ENCODE measurements at places on chromosomes 6 and 20.

GRCh38 chr6:5871296-5871695 is 135.4 kb downstream of the NRN1 start:
- H3K27me3 ChIP-seq, result no peaks in the 10 kb centered on the region
- DNase-seq, result no peak
- no peaks in the 10 kb centered on the region for H3K36me3 ChIP-seq
- no peaks in the 10 kb centered on the region for H3K4me1 ChIP-seq
- H3K4me3 ChIP-seq, result no peak overlapping the region

DNA sequence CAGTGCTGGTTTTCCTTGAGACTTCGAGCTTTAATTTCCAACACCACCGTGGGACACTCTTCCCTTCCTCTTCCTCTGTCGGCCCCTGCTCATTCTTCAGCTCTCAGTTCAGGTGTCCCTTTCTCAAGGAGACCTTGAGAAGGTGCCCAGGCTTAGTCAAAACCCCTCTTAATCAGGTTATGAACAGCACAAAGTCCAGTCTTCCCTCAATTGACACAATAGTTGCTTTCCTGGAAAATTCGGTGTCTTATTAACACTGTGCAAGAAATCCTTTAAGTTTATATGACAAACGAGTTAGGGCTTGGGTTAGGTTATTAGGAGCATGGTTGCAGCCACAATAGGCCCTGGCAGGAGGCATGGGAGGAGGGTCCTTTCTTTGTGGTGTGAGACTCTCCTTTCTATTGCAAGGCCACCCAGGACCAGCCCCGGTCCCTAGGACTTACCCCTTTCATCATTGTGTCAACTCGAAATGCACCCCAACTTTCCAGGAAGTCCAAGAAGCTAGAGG is 1.5 kb upstream of the NSFL1C start:
- H3K4me3 ChIP-seq, result no peak overlapping the region
- H3K27ac ChIP-seq, result no peak overlapping the region
- H3K4me1 ChIP-seq, result peaks cover 45% of the 10 kb centered on the region
- peaks cover 2% of the 10 kb centered on the region for H3K36me3 ChIP-seq

DNA sequence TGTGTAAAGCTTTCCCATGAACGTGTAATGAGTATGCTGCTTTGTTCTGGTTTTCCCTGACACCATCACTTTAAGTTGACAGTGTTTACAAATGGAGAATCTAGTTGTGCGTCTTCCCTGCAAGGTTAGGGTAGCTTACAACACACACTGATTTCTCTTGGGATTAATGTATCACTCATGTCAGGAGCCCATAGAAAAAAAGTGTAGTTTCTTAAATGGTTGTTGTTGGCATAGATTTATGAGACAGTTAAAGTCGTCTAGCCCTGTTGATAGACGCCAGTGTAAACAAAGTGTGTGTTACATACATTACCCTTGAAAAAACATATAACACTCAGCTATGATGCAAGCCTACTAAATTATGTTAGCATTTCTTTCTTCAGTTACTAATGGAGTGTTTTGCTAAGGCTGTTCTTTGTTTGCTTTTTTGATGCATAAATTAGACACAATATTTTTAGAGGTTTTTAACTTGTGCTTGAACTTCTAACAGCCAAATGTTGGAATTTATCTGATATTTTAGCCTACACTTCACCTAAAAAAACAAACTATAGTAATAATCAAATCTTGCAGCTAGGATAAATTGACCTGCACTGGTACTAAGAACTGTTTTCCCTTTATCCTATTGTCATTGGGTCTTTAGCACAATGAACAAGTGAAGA is 88.6 kb downstream of the RNF217 start:
- no peak for DNase-seq
- no peak overlapping the region for H3K27ac ChIP-seq
- H3K4me1 ChIP-seq, result peaks cover 17% of the 10 kb centered on the region
- no peaks in the 10 kb centered on the region for H3K27me3 ChIP-seq
- no peaks in the 10 kb centered on the region for H3K36me3 ChIP-seq

GRCh38 chr6:45965792-45966191 is 49.9 kb downstream of the CLIC5 start:
- H3K36me3 ChIP-seq, result no peaks in the 10 kb centered on the region
- H3K27me3 ChIP-seq, result no peaks in the 10 kb centered on the region
- H3K4me1 ChIP-seq, result peaks cover 5% of the 10 kb centered on the region
- H3K27ac ChIP-seq, result no peak overlapping the region

DNA sequence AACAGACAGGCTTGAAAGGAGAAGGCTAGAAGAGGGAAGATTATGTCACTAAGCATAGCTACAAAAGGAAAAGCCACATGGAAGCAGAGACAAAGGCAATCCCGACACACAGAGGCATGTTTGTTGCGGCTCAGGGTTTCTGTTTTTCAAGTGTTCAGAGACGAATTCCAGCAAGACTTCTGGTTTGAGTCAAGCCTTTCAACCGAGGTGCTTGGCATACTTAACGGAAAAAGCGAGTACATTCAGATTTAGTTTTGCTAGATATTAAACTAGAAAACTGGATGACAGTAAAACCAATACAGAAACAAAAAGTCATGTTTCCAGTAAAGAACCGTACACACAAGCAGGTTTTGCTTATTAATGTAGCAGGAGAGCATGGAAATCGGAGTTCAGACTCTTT is 27.2 kb downstream of the MCUR1 start:
- no peaks in the 10 kb centered on the region for H3K4me1 ChIP-seq
- no peaks in the 10 kb centered on the region for H3K36me3 ChIP-seq
- no peak for DNase-seq
- H3K27ac ChIP-seq, result no peak overlapping the region
- H3K4me3 ChIP-seq, result no peak overlapping the region

DNA sequence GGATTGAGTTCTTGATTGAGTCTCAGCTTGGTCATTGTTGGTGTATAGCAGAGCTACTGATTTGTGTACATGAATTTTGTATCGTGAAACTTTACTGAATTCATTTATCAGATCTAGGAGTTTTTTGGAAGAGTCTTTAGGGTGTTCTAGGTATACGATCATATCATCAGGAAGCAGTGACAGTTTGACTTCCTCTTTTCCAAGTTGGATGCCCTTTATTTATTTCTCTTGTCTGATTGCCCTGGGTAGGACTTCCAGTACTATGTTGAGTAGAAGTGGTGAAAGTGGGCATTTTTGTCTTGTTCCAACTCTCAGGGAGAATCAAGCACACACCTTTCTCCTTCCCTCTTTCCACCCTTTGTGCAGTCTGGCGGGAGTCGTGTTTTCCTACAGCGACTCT is 26.4 kb downstream of the RPP40 start:
- H3K4me3 ChIP-seq, result no peak overlapping the region
- H3K27me3 ChIP-seq, result no peaks in the 10 kb centered on the region
- no peak for DNase-seq

DNA sequence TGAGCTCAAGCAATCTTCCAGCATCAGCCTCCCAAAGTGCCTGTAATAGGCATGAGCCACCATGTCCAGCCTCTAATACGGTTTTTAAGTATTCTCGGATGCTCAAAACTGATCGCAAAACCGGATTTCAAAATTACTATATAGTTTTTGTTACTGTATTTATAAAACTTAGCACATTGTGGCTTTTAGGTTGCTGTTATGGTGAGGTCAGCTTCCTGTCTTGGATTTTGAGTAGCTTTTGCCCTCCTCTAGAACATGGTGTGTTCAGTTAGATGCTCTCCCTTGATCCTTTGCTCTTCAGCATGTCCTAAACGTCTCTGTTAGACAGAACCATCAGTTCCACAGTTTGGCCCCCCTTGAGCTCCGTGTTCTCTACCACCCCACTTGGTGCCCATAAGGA is 96.2 kb downstream of the RPP40 start:
- H3K36me3 ChIP-seq, result peaks cover 8% of the 10 kb centered on the region
- no peaks in the 10 kb centered on the region for H3K27me3 ChIP-seq
- no peak for DNase-seq
- H3K4me1 ChIP-seq, result no peaks in the 10 kb centered on the region
- no peak overlapping the region for H3K27ac ChIP-seq

GRCh38 chr6:111481836-111482187 is 1.2 kb downstream of the REV3L start:
- H3K27me3 ChIP-seq, result no peaks in the 10 kb centered on the region
- no peaks in the 10 kb centered on the region for H3K36me3 ChIP-seq
- DNase-seq, result no peak
- peaks cover 26% of the 10 kb centered on the region for H3K4me1 ChIP-seq
- peak overlapping the region; percentile 99 for H3K4me3 ChIP-seq
- peak overlapping the region; percentile 97 for H3K27ac ChIP-seq

DNA sequence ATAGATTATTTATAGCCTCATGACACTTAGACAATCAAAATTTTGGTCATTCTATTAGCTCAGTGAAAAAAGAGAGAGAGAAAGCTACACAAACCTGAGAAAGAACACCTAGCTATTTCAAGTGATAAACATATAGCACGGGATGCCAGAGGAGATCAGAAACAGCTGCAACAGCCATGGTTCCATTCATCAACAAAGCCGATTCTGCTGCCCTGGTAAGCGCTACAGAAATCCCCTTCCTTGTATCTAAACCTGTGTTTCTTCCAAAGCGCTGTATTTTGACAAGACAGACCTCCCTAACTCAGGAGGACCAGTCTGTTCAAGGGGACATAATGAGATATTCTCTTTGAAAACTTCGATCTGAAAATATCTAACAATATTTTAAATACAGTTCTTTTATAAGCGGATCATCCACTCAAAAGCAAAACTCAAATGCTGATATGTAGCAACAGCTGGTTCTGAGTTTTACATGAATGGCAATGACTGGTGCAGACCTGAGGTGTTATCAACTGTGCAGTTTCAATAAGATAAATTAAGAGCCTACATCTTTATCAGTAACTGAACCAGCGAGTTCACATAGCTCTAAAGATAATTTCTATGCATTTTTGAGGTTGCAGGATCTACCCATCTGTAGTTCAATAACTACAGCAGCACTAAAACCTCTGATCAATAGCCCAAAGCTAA is 447.8 kb downstream of the FRK start:
- H3K27ac ChIP-seq, result no peak overlapping the region
- no peaks in the 10 kb centered on the region for H3K4me1 ChIP-seq
- no peaks in the 10 kb centered on the region for H3K36me3 ChIP-seq
- DNase-seq, result no peak

DNA sequence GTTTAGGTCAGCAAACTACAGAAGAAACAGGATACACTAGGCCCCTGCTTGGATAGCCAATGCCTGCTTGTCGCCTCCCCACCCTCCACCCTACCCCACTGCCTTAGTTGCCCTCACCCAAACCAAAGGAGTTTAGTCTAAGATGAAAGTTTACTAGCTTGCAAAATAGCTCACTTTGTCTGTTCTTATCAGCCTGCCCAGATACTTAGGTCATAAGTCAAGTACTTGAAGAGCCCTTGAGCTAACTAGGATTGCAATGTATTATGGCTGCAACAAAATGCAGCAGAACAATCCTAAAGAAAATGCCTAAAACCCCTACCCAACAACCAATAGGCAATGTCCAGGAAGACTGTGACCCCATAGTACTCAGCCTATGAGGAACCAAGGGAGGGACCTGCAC is 7.3 kb upstream of the ENTPD6 start:
- H3K4me3 ChIP-seq, result no peak overlapping the region
- no peaks in the 10 kb centered on the region for H3K36me3 ChIP-seq
- no peak overlapping the region for H3K27ac ChIP-seq
- H3K4me1 ChIP-seq, result no peaks in the 10 kb centered on the region
- H3K27me3 ChIP-seq, result no peaks in the 10 kb centered on the region

DNA sequence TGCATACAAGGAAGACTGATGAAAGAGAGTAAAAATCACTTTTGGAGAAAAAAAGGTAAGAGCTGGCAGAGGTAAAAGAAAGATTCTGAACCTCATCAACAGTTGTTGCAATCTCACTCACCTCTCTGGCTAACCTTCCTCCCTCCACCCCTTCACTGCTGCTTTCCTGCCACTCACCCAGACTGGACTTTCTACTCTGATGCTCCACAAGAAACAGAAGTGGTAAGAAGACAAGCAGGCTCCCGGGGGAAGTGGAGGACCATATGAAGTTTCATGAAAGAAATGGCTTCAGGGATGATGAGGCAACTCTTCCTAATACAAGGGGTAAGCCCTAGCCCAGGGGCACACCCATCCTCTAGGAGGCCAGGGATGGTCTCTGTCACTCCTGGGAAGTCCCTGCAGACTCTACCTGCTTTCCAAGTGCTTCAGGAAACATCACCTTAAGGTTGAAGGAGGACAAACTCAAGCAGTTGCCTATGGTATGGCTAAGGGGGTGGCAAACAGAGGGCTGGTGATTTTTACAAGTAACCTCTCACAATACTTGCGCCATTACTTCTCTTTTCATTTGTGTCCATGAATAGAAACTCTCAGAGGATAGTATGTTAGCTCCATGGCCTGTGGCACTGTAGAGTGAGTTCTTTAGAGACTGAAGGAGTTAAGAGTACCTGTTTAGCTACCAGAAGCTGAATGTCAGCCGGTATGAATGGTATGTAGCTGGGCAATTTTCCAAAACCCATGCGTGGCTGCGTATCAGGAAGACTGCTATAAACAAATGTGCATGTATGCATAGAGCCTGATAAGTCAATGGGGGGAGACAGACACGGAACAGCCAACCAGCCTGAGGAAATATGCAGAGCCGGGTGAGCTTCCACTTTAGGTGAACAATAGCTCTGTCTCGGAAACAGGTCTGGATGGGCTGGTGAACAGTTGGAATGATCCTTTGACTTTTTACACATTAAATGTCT is 112.0 kb downstream of the BACH2 start:
- H3K4me3 ChIP-seq, result no peak overlapping the region
- H3K36me3 ChIP-seq, result no peaks in the 10 kb centered on the region
- DNase-seq, result no peak
- H3K27me3 ChIP-seq, result no peaks in the 10 kb centered on the region

DNA sequence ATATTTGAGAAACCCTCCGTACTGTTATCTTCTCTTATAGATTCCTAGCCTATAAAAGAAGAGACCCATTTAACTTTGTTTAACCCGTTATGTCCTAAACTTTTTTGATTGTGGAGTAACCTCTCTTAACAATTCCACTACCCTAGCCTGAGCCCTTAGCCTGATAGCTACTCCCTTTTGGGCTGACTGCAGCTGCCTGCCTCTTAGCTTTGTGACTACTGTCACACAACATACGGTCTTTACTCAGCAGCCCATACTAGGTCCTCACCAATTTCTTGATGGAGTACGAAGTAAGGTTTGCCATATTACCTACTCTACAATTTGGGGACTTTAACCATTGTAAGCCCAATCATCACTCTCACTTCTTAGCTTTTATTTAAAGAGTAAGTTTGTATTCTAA is 72.7 kb downstream of the QRSL1 start:
- H3K4me1 ChIP-seq, result no peaks in the 10 kb centered on the region
- no peak for DNase-seq
- no peak overlapping the region for H3K27ac ChIP-seq
- H3K4me3 ChIP-seq, result no peak overlapping the region
- H3K36me3 ChIP-seq, result no peaks in the 10 kb centered on the region

- peak overlapping the region; percentile 31 for H3K4me3 ChIP-seq
- H3K4me1 ChIP-seq, result peaks cover 4% of the 10 kb centered on the region
- H3K27ac ChIP-seq, result peak overlapping the region; percentile 84
- H3K36me3 ChIP-seq, result peaks cover 45% of the 10 kb centered on the region
- no peak for DNase-seq
Measured at GRCh38 chr20:38159957-38160756, 4.9 kb downstream of the TGM2 start.

Data from tibial artery (tissue), 4 donors.